Activated CD4-positive, alpha-beta T cell treated with anti-CD3 and anti-CD28 coated beads for 24 hours (primary cell): ENCODE measurements at places on chromosomes 5 and 9.
A peak's percentile ranks its signal among the peaks of the same experiment; 100 is the strongest.

- DNase-seq, result no peak
These were observed 72.9 kb downstream of the ANGPTL2 start for GRCh38 chr9:127049581-127049980.

- no peak for DNase-seq
These were observed 221.4 kb upstream of the TRIM32 start for GRCh38 chr9:116465576-116466270.

DNA sequence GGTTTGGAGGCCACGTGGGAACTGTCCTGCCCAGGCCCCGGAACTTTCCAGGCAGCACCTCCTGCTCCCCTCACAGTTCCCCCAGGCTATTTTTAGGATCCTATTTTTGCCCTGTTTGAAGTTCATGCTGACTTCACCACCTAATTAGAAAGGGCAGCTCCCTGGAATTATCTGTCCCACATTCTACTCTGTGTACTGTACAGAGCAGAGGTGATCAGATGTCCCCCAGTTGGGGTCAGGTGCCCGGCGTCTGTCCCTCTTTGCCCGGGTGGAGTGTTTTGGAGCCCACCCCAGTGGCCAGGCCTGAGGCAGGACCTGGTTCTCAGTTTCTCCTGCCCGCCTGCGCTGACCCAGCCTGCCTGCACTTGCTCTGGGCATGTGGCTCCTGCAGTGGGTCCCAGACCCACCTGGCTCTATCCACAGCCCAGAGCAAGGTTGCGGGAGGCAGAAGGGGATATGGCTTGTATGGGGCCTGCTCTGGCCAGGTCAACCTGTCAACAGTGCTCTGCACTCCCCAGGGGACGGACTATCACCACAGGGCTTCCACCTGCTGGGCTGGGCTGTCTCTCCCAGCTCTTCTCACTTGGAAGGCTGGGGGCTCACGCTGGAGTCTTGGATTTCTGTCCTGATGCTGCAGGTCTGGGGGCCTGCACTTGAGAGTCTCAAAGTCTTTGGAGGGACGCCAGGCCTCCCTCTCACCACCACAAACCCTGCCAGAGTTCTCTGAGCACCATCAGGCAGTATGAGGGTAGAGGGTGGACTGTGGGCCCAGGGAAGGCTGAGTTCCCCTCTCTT, 268.3 kb downstream of the GADD45G start:
- no peak for DNase-seq

- peak; percentile 72 for DNase-seq
These were observed 4.8 kb upstream of the SARDH start for GRCh38 chr9:133742849-133743444.
